GM12865 (cell line): ENCODE measurements at places on chromosomes 11 and 22.

DNA sequence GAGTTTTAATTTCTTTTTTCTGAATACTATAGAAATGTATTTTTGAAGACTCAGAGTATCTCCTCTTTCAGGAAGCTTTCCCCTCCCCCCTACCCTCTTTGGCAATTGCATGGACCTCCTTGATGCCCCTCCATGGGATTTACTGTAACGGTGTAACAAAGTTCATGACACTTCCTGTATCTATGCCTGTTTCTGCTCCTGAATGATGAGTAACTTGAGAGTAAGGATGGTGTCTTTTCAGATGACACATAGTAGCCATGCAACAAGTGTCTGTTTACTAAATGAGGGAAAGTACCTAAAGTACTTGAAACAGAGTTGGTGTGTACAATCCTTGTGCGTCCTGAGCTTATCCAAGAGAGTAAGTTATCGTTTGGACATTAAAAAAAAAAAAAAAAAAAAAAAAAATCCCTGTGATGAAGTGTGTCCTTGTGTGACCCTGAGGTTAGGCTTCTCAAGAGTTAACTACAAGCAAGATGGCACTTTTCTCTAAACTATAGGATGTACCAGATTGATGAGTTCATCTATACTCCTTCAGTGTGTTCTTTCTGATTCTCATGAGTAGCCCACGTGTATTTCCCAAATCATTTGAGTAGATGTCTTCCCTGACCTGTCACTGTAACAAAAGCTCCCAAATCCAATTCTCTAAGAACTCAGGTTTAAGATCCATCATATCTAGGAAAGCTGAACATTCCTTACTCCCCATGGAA, 7.4 kb downstream of the ETS1 start:
- DNase-seq: peak; percentile 37

GRCh38 chr11:134223836-134224709, at the start of the genes NCAPD3 and VPS26B:
NCAPD3 (minus strand) TSS chr11:134223967; CDS start chr11:134223926, 41 bp downstream.
VPS26B (plus strand) TSS chr11:134224671; CDS start chr11:134225123, 452 bp downstream.
- DNase-seq: peak; percentile 97

GRCh38 chr11:126282361-126282735, 545 bp upstream of the TIRAP start:
- DNase-seq: peak; percentile 41

GRCh38 chr11:106706355-106706754, 311.9 kb downstream of the GUCY1A2 start:
- no peak for DNase-seq

DNA sequence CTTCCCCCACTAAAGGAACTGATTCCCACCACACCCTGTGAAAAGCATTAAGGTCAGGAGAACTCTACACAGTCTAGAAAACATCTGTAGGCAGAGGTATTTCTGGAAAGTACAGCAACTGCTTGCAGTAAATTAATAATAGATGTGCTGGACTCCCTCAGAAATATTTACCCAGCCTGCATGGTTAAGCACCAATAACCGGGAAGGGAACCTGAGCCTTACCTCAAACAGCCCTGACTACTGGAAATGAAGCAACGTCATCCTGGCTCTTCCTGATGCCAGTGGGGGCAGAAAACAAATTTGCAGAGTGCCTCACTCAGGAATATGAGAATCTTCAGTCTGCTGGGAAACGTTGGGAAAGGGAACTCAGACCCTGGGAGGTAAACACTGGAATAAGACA, 318.1 kb downstream of the TENM4 start:
- no peak for DNase-seq

GRCh38 chr11:42407341-42407740, 904.5 kb upstream of the API5 start:
- DNase-seq: peak; percentile 13

DNA sequence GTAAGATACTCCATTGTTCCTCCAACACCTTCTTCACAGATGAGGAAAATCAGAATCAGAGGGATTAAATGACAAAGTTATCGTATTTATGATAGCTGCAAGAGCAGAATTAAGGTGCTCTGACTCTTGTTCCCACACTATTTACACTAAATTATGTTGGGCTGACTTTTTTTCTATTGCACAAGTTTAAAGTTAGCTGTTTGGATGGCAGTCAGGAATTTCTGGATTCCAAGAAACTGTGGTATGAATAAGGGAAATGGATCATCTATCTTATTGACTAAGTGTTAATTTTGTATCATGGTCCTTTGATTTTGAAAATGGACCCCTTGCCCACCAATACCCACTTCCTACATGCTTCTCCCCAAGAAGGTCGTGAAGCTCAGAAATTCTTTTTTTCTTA, 19.9 kb upstream of the APOA1 start:
- DNase-seq: no peak

DNA sequence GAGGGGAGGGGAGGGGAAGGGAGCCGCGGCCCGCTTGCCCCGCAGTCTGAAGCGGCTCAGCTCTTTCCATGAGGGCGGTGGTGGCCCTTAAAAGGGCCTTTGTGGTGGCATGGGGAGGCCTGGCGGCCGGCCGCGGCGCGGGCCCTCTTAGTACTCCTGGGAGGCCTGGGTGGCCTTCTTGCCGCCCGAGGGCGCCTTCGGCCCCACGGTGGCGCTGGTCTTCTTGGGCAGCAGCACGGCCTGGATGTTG, 6.9 kb downstream of the DPAGT1 start:
- peak; percentile 88 for DNase-seq

GRCh38 chr11:2268729-2269600, 1.4 kb downstream of the ASCL2 start:
- no peak for DNase-seq

DNA sequence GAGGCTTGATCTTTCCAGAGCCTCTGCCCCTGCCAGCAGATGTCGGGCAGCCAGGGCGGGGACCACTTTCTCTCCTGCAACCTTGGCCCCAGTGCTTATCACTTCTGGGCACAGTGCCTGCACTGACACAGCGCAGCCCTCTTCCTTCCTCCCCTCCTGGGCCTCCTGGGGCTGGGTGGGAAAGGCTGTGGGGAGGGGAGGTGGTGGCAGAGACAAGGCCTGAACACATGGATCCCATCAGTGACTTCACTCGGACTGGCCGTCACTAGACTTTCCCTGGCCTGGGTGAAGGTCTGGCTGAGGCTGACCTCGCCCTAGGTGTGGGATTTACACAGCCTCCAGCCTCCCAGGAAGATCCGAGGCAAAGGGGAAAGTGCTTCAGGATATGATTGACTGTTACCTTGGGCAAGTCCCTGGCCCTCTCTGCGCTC, 68.1 kb downstream of the LRRC32 start:
- no peak for DNase-seq

GRCh38 chr11:122394313-122394712, 261.2 kb upstream of the UBASH3B start:
- DNase-seq: no peak

GRCh38 chr22:44975427-44976262, 34.2 kb downstream of the PHF21B start:
- peak; percentile 85 for DNase-seq

- DNase-seq: no peak
Measured at GRCh38 chr11:106072804-106073203, 4.3 kb downstream of the KBTBD3 start.

DNA sequence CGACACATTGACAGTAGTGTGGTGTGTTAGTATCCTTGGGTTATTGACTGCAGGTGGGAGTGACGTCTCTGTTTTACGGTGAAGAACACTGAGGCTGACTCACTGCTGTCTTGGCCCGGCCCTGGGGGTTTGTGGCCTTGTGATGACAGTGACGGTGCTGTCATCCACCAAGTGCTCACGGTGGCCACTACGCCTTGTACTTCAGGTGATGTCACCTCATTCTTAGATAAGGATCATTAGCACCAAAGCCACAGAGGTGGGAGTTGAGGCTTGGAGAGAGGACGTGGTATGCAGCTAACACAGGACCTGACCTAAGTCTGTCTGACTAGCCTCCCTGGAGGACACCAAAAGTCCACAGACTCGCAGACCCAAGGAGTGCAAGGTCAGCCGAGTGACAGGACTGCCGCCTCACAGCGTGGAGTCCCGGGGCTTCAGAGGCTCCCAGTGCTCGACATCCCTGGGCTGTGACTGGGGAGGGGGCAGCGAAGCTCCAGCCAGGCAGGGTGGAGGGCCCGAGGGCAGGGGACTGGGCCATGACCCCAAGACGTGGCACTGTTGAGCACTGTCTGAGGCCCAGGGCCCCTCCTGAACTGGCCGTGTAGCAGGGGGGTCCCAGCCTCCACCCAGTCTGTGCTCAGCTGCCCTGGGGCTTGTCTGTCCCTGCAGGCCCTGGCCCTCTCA, 56.5 kb downstream of the NAT10 start:
- no peak for DNase-seq

- no peak for DNase-seq
Measured at GRCh38 chr11:130087294-130087926, 17.7 kb downstream of the APLP2 start.

GRCh38 chr11:124204008-124204407, 20.9 kb downstream of the OR10D3 start:
- no peak for DNase-seq

DNA sequence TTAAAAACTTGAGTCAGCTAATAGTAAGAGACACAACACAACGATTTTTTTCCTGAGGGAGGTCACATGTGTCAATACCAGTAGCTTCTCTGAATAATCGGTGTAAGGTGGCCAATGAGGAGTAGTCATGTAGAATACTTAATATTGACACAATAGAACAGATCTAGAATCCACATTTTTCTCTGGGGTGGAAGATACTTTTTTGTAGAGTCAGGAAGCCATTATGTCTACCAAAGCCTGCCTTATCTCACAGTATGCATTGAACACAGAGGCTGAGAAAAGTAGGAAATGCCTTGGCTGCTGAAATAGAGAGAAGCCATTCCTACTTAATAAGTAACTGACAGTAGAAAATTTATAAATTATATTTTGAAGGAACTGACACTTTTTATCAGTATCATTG, 725.0 kb downstream of the METTL15 start:
- no peak for DNase-seq

DNA sequence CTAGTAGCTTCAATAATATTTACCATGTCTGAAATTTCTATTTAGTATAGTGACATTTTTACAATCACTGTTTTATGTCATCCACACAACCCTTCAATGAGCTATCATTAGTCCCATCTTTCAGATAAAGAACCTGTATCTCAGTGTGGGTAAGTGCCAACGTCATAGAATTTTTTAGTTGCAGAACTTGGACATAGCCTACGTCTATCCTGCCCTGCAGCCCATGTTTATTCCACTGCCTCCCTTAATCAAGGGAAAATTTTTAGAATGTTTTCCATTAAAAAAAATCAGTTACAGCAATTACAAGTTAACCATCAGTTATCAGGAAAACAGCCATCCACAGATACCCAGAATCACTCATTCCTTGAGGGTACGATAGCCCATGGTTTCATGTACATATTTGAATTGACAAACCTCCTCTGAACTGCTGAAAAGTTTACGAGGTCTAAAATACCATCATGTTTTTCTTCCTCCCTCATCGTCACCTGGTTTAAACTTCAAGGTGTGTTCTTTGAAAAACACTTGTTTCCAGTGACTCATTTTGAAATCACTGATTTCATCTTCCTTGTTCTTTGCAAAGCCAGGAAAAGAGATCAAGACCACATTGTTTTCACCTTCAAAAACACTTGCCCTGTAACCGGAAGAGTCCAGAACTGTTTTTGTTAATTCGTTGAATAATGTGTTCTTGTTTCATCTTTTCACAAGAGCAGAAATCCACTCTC, 100.9 kb downstream of the FAM76B start:
- DNase-seq: peak; percentile 61

DNA sequence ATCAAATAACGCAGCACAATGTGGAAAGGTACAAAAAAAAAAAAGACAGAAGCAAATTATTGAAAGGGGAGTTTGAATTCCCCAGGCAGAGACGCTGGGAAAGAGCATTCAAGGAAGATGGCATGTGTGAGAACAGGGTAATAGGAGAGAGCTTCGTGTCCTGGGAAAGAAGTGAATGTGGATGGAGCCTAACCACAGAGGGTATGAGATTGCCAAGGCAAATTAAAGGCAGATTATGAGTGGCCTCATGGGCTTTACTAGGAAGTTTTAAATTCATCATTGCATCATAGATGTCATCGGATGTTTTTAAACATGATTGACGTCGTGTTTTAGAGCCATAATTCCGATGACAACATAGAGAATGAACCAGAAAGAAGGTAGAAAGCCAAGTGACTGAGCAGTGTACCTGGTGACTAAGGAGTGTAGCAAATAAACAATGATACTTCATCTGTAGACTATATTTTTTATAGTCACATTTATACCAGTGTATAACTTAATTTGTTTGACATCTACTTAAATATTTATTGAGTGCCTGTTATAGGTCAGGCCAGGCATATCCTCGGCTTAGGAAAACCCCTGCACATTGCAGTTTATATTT, 151.4 kb downstream of the MSANTD4 start:
- no peak for DNase-seq

- no peak for DNase-seq
Measured at GRCh38 chr11:105023003-105023402, at the start of gene CASP5. CASP5 (minus strand) TSS chr11:105023168; CDS start chr11:105023136, 32 bp downstream.

- DNase-seq: no peak
Measured at GRCh38 chr11:130437848-130438247, 9.4 kb upstream of the ADAMTS8 start.

GRCh38 chr11:33016654-33017053, 976 bp downstream of the DEPDC7 start:
- DNase-seq: no peak

DNA sequence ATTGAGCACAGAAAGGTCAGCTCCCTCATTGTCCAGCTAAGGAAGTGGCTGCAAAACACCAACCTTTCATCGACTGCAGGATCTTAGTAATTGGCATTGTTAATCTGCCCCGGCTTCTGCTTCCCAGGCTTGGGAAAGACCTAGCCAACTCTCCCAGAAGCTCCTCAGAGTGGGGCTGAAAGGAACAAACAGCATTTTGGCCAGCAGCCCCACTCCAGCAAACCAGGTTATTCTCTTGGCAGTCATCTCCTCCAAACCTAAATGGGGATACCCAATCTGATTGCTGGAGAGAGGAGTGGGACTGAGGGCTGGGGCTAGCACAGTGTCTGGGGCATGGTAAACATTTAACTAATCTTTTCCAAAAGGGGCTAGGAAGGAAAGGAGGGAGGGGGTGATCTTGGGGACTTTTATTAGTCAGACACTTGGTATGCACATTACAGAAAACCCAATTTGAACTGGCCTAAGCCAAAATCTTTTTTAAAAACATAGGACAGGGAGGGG, 294.4 kb downstream of the MN1 start:
- DNase-seq: no peak

GRCh38 chr11:64180891-64181290, 5.1 kb upstream of the STIP1 start:
- no peak for DNase-seq

GRCh38 chr22:40187389-40187788, 9.7 kb downstream of the TNRC6B start:
- no peak for DNase-seq

GRCh38 chr11:30683176-30683575, 97.0 kb upstream of the MPPED2 start:
- no peak for DNase-seq

DNA sequence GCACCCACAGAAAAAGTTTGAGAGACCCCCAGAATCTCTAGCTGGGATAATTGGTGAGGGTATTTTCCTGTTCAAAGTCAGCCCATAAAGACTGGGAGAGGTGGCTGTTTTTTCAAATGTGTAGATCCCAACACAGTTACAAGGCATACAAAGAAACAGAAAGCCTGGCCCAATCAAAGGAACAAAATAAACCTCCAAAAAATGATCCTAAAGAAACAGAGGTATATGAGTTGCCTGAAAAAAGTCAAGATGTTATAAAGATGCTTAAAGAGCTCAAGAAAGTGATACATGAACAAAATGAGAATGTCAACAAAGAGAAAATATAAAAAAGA, 40.2 kb upstream of the MMP12 start:
- no peak for DNase-seq
